ENCODE measurements at places on chromosomes 12 and 14.

- DNase-seq: no peak
These were observed 3.1 kb downstream of the FICD start for GRCh38 chr12:108518101-108518715.

DNA sequence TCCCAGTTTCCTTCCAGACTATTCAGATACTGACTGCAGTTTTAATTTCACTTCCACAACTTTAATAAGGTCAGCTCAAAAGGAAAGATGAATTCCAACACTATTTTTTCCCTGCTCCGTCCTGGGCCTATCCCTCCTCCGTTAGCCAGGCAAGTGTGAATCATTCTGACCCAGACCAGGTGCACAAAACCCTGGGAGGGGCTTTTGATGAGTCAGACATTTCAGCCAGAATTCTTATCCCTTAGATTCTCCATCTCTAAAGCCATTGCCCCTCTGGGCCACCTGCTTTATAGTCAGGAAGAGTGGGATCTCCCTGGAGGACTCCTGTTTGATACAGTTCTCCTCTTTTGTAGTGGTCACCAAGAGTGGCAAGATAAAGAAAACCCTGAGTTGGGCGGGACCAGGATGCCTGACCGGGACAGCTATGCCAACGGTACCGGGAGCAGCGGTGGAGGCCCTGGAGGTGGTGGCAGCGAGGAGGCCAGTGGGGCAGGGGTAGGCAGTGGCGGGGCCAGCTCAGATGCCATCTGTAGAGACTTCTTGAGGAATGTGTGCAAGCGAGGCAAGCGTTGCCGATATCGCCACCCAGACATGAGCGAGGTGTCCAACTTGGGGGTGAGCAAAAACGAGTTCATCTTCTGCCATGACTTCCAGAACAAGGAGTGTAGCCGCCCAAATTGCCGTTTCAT, 2.2 kb downstream of the ZC3H10 start:
- DNase-seq: no peak

DNA sequence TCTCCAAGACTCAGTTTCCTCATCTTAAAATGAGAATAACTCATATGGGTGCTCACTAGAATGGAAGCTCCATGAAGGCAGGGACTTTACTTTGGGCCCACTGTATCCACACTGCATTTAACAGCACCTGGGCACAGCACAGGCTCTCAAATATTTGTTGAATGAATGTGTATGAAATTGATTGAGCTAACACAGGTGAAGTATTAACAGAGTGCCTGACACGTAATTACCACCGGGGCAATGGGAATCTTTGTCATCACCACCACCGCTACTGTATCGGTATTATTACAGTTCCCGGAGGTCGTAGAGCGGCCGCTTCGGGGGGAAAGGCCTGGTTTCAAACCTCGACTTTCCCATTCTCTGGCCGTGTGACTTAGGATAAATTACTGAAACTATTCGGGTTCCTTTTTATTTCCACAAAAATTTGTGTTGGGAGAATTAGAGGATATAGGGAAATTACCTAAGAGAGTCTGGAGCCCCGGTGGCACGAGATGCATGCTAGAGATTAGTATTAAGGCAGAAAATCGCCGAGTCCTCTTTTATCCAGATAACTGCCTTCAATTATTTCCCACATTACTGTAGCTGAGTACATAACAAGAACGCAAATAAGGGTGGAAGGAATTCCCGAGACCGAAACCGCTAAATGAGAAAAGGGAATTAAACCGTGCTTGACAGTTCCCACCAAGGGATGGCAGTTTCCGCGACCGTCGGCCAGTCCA, 1.0 kb upstream of the RIC8B start:
- DNase-seq: no peak

DNA sequence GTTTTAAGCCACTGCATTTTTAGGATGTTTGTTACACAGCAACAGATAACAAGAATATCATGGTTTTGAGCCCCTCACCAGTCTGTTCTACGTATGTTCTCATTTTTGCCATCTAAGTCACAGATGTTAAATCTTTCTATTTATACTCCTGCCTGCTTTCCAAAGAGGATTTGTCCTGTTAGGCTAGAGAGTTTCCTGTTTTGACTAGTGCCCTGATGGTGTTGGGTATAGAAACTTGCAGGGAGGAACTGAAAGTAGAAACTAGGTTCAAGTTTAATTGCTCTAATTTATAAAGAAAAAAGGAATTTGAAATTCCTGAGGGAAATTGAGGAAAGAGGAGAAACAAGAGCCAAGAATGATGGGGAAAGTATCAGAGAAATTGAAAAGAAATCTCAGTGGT, 74.4 kb upstream of the COCH start:
- no peak for DNase-seq

Data from memory B cell (primary cell).